ENCODE measurements at places on chromosomes 13 and 19.

DNA sequence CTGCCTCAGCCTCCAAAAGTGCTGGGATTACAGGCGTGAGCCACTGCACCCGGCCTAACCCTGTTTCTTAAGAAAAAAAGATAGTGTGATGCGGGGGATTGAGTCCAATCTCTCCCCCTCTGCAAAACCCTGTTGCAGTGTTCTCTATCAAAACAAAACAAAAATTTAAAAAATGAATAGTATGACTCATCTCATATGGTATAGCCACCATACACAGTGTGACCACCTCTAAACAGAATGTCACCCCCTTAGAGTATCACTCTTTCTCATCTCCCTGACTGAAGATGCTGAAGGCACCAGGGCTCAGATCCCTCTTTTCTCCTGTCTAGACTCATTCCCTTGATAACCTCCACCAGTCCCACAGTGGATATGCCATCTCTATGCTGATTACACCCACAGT, 6.8 kb upstream of the ERF start:
- no peak for DNase-seq

GRCh38 chr13:32017474-32017873, 14.1 kb upstream of the FRY start:
- no peak for DNase-seq

DNA sequence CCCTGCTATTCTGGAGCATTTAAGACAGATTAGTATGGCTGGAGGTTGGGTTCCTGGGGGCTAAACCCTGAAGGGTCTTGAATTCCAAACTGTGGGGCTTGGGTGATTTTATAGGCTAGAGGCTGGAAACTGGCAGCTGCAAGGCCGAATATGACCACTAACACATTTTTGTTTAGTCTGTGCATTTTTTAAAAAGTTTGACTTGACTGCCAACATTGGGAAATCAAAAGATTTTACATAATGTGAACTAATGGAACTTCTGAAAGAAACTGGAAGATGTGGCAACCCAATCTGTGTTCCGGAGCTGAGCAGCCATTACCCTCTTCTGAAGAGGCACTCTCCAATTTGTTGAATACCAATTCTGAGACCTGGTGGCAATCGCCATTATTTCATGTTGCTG, 5.1 kb downstream of the ZNF784 start:
- DNase-seq, result no peak

DNA sequence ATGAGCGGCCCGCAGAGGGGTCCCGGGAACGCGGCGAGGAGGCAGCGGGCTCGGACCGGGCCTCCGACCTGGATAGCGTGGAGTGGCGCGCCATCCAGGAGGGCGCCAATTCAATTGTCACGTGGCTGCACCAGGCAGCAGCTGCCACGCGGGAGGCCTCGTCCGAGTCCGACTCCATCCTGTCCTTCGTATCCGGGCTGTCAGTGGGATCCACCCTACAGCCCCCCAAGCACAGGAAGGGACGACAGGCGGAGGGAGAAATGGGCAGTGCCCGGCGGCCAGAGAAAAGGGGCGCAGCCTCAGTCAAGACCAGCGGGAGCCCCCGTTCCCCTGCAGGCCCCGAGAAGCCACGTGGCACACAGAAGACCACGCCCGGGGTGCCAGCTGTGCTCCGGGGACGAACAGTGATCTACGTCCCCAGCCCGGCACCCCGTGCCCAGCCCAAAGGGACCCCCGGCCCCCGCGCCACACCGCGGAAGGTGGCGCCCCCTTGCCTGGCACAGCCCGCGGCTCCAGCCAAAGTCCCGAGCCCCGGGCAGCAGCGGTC, 10.7 kb downstream of the C19orf25 start:
- DNase-seq, result no peak

GRCh38 chr13:93926425-93926824, 553.1 kb downstream of the DCT start:
- DNase-seq, result no peak

DNA sequence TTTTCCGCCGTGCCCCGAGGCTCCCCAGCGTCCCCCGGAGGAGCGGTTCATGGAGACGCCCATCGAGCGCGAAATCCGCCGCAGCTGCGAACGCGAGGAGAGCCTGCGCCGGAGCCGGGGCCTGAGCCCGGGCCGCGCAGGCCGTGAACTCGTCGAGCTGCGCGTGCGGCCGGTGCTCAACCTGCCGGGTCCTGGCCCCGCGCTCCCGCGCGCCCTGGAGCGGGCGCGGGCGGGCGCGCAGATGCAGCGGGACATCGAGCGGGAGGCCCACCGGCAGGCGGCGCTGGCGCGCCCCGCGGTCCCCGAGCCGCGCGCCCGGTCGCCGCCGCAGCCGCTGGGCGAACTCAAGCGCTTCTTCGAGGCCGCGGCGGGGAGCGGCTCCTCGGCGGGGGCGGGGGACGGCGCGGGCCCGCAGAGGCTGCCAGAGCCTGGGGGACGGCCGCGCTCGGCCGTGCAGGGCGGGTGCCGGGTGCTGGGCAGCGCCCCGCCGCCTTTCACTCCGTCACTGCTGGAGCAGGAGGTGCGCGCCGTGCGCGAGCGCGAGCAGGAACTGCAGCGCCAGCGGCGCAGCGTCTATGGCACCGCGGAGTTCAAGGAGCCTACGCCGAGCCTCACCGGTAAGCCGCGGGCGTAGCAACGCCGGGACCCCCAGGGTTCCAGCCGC, 807 bp downstream of the MISP3 start:
- peak; percentile 64 for DNase-seq

GRCh38 chr19:6358003-6358402, 3.3 kb upstream of the CLPP start:
- DNase-seq, result no peak

GRCh38 chr13:73618275-73618865, 515.8 kb downstream of the KLF12 start:
- no peak for DNase-seq

DNA sequence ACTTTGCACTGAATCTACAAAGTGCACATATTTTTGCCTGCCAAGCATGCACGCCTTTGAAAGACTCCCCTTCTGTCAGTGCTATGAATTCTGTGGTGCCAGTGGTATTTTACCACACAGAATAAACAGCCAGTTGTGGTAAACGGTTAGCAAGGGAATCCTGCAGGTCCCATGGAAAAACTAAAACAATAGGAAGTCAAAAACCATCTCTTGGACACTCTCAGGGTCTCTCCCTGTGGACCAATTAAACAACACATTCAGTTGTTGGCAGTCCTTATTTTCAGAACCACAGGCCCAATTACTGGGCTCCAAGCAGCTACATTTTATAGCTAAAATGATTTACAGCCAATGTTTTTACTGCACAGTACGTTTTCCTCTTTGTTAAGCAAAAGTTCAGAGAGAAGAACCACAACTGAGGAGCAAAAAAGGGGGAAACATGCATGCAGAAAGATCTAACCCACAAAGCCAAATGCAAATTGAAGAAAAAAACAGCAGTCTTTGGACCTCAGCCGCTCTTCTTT, 116.9 kb downstream of the KCTD12 start:
- DNase-seq, result no peak

GRCh38 chr13:93254775-93255174, 28.2 kb downstream of the GPC6 start:
- DNase-seq, result no peak

DNA sequence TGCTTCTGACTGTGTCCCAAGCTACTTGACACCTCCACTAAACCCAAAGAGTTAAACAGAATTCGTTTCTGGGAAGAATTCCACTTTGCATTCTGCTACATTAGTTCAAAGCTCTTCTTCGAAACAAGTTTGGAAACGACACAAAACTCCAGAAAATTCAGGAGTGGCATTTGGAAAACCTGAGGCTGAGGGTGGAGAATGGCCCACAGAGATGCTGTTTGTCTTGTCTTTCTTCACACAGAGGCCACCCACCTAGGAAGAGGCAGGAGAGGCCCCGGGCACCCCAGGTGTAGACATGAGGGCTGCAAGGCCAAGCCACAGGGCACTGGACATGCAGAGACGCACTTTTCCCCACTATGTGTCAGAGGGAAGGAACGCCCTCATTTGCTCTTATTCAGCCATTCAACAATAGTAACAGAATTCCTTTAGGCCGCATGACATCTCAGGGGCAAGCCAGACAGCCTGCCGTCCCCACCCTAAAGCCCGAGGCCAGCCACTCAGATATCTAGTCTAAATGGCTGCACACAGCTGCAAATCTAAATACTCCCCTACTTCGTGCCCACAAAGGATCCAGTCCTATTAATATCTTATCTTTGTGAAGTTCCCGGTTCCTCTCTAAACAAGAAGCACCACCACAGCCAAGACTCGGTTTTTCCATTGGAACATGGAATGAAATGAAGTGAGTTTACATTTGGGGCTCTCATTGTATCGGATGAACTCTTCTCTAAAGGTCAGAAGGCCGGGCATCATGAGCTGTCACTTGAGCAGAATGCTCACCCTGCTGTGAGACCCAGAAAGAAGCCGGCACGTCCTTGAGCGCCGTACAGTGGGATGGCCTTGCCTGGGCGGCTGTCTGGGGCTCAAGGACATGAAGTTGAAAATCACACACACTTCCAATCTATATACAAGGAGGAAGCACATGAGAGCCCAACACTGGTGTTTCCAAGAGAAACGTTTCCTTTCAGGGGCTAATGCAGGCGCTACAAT, 19.8 kb downstream of the COL4A1 start:
- no peak for DNase-seq

- no peak for DNase-seq
Measured at GRCh38 chr19:46192992-46193650, 36.4 kb upstream of the IGFL1 start.

DNA sequence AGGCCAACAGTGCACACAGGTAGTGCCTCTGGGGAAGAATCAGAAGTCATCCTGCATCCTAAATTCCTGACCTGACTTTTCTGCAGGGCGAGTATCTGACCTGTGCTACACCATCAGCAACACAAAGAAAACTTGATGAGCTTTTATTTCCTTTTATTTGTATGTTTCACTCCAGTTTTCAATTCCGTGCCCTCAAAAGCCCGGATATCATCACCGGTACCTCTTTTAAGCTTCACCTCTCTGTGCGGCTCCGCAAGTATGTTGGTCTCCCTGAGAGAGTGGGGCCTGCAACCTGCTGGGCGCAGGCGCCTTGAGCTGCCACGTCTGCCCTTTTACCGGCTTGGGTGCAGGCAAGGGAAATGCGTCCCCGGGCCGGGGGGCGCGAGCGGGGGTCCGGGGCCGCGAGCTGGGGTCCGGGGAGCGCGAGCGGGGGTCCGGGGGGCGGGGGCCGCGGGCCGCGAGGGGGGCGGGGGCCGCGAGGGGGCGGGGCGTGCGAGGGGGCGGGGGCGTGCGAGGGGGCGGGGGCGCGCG, 4.3 kb upstream of the DUXA start:
- DNase-seq, result peak; percentile 80

- no peak for DNase-seq
Measured at GRCh38 chr13:106468744-106469590, 66.5 kb downstream of the EFNB2 start.

DNA sequence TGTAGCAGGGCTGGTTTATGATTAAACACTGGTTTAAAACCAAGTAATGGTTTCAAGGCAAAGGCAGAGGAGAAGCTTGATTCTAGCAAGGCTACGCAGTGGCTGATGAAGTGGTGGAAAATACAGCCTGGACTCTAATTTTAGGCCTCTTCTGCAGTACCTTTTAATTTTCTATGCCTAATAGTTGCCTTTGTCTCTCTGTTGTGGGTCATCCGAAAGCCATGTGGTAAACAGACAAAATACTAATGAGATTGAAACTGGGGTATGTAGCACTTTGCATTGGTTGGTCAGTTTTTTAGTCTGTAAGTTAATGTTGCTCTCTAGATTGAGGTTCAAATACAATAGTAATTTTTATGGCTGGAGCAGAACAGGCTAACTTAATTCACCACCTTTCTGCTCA, 3.3 kb downstream of the LMO7 start:
- no peak for DNase-seq

GRCh38 chr19:57949296-57949695, 1.8 kb upstream of the ZNF256 start:
- DNase-seq, result no peak

- no peak for DNase-seq
Measured at GRCh38 chr19:42363614-42364346, 26.3 kb downstream of the CNFN start.

- DNase-seq, result peak; percentile 67
Measured at GRCh38 chr13:36163809-36164308, 32.7 kb upstream of the DCLK1 start.

- no peak for DNase-seq
Measured at GRCh38 chr13:59384154-59384553, 779.6 kb downstream of the DIAPH3 start.

DNA sequence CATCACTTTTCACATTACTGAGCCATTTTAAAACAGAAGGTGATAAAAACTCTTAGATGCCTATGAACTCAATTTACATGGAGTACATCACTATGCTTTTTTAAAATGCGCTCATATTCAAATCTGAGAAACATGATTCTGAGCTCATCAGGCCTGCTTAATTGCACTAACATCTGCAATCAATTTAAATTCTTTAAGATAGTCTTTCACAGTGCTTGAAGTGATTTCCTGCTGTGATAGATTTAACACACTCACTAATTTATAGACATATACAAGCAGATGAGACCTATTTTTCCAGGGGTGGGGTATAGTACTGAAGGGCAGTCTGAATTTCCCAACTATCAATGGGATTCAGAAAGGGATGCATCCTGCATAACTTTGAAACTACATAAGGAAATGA, 82.9 kb downstream of the DIAPH3 start:
- DNase-seq, result no peak

GRCh38 chr13:25946321-25946720, 105.5 kb downstream of the SHISA2 start:
- DNase-seq, result no peak

- no peak for DNase-seq
Measured at GRCh38 chr19:491146-491741, 5.0 kb upstream of the MADCAM1 start.

DNA sequence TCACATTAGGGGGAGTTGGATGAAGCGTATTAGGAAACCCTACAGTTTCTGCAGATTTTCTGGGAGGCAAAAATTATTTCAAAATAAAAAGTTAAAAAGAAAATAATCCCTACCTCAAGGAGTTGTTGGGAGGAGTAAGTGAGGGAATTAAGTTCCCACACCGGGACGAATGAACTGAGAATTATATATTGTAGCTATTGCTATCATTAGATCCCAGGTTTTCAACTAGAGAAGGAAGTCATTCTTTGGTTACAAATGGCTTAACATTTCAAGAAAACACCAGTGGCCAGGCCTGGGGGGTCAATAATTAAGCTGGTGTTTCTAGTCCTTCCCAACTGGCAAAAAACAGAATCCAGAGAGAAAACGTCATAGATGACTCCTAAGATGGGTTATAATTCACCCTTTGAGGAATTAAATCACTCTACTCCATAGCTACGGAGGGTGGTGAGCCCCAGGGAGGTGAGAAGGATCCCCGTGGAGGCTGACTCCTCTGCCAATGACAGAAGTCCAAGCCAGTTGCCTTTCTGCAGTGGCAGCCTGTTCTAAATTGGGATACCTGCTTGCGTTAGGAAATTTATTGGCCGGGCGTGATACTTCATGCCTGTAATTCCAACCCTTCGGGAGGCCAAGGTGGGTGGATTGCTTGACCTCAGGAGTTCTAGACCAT, 1.2 kb upstream of the MYDGF start:
- DNase-seq, result no peak
